ENCODE measurements at places on chromosomes 13 and 19.

- DNase-seq: no peak
Observed at GRCh38 chr19:41307954-41308449, 2.0 kb upstream of the CCDC97 start.

GRCh38 chr19:38683393-38684077 lies 36.1 kb downstream of the ACTN4 start:
- no peak for DNase-seq

DNA sequence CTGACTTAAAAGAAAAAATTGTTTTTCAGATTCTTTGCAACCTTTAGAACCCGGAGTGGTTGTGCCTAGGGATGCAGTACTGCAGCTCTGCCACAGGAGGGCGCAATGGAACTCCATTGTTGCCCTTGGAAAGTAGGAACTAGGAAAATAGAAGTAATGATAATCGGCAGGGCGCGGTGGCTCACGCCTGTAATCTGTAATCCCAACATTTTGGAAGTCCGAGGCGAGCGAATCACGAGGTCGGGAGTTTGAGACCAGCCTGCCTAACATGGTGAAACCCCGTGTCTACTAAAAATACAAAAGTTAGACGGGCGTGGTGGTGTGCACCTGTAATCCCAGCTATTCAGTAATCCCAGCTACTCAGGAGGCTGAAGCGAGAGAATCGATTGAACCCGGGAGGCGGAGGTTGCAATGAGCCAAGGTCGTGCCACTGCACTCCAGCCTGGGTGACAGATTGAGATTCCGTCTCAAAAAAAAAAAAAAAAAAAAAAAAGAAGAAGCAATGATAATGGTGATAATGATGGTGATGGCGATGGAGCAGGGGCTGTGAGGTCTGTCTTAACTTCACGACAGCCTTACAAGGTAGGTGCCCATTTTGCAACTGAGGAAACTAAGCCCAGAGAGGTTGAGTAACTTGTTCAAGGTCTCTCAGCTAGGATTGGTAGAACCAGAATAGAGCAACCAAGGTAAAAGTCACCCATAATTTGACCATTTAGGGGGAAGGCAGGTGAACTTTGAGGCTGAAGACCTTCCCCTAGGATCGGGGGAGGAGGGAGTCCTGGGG lies 5.5 kb upstream of the ADAMTS10 start:
- no peak for DNase-seq

DNA sequence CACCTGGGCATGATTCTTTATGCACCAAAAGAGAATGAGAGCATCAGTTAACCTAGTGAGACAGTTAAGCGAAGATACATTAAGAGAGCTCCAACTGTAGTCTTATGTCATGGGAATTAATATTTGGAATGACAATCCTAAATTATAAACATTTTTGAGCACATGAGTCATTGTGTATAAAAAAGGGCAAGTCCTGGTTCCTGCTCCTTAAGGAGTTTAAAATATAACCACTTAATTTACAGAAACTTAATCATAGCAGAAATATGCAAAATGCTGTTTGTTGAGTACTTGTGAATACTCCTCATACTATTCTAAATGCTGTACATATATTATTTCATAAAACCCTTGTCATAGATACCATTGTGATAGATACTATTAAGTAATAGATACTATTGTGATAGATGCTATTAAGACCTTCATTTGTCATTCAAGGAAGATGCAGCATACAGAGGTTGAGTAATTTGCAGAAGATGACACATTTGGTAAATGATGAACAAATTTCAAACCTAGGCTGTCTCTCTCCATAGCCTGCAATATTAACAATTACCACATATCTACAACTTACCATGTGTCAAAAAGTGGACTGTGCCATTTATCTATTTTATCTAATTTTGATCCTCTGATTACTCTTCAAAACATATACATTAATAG lies 301.0 kb downstream of the TBC1D4 start:
- no peak for DNase-seq

DNA sequence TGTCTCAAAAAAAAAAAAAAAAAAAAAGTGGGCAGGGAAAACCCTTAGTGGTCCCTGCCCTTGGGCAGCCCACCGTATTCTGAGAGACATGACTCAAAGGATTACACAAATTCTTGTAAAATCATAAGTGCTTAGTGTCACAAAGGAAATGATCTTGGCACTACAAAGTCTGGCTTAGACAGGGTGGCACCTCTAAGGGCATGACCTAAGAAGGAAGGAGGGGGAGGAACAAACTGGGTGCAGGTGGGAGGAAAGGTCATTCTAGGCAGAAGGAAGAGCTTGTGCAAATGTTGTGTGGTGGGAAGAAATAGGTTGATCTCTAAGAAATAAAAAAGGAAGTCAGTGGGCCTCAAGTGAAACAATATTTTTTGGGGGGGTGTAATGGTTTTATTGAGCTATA lies 10.4 kb downstream of the PNPLA6 start:
- no peak for DNase-seq

All from hippocampal formation (tissue), 2 donors.